Activated T-helper 1 cell treated with anti-CD3 and anti-CD28 coated beads, Interleukin-2, amount 50 U/mL, for 16 hours (primary cell): ENCODE measurements at places on chromosomes 3 and 15.

GRCh38 chr15:44735482-44736180, 697 bp upstream of the TRIM69 start:
- no peak for DNase-seq

- DNase-seq = no peak
Observed at GRCh38 chr3:17579289-17580031, 163.0 kb downstream of the TBC1D5 start.

GRCh38 chr3:87045473-87045872, 54.5 kb upstream of the VGLL3 start:
- no peak for DNase-seq

- no peak for DNase-seq
Observed at GRCh38 chr15:85749261-85750151, 45.2 kb downstream of the KLHL25 start.

- DNase-seq = no peak
Observed at GRCh38 chr3:114441386-114441785, 147.6 kb downstream of the TIGIT start.

GRCh38 chr15:55613727-55614126, 25.6 kb upstream of the PYGO1 start:
- DNase-seq = no peak

DNA sequence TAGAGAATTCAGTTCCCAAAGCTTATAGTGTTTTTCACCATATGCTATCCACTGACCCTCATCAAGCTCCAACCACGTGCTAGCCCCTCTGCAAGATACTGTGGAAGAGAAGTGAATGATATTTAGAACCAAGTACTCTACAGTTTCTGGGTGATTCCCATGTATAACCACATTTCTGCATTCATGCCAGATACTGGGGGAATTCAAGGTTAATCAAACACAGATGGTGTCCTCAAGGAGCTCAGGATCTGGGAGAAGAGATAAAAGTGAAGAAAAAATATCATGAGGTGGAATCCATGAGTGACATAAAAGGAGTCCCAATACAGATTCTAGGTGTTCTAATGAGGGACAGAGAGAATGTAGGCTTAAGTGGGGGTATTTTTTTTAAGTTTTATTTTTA, 195.8 kb downstream of the FHIT start:
- no peak for DNase-seq

DNA sequence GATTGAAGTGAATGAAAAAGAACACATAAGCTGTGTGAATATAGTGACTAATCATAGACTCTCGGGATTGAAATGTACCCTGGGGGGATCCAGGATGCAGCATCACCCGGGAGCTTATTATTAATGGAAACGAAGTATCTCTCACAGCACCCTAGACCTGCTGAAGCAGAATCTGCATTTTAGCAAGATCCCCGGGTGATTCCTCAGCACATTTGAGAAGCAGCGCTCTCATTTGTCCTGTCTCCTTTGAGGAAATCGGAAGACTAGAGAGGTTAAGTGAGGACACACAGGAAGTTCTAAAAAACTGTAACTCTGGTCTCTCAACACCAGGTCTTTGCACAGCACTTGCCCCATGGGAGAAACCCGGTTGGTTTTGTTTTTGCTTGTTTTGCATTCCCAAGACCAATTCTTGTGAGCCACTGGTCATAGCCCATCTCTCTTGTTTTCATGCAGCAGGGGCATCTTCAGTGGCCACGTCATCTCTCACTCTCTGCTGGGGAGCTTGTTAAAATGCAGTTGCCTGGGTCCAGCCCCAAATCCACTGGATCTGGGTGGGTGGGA, 30.2 kb downstream of the ZNF710 start:
- no peak for DNase-seq

GRCh38 chr3:42012383-42012934, 50.6 kb upstream of the ULK4 start:
- DNase-seq = no peak

DNA sequence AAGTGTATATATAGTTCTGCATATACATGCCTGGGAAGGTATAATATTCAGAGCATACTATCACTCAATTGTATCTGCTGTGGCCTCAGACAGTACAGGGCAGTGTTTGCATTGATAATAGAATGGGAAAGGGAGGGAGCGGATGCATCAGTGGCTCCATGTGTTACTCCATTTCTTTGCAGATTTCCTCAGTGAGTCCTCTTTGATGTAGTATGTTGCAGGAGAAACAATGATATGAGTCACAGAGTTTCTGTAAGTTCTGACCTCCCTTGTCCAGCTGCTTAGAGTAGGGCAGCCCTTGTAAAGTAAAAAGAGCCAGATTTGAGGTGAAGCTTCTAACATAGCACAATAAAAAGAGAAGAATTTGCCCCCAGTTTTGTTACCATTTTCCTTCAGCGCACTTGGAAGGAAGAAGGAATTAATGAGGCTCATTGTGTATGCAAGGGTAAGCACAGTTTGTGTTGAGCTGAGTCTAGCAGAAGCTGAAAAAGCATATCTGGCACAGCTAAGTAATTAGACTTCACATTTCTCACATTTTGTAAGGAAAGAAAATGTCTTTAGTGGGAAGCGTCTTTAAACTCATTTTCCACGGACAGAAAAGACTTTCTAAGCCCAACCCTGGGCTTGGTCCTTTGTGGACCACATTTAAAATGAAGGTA, 555.8 kb upstream of the IL12A start:
- no peak for DNase-seq

GRCh38 chr3:146189519-146190173, 28.7 kb upstream of the PLOD2 start:
- no peak for DNase-seq

DNA sequence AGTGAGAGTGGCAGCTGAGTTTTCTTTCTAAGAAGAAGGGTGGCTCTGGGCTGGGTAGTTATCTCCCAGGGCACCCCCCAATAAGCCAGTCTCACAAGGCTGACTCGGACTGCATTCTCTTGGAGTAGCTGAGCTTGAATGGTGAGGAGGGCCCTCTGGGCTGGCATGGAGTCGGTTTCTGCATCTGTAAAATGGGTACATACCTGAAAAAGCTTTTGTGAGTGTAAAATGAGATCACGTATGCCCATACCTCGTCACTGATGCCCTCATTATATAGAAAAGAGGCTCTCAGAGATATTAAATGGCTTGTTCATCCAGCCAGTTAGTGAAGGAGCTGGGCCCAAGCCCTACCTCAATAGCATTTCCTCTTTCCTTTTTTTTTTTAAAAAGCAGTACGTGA, 41.2 kb downstream of the SMAD6 start:
- DNase-seq = no peak

DNA sequence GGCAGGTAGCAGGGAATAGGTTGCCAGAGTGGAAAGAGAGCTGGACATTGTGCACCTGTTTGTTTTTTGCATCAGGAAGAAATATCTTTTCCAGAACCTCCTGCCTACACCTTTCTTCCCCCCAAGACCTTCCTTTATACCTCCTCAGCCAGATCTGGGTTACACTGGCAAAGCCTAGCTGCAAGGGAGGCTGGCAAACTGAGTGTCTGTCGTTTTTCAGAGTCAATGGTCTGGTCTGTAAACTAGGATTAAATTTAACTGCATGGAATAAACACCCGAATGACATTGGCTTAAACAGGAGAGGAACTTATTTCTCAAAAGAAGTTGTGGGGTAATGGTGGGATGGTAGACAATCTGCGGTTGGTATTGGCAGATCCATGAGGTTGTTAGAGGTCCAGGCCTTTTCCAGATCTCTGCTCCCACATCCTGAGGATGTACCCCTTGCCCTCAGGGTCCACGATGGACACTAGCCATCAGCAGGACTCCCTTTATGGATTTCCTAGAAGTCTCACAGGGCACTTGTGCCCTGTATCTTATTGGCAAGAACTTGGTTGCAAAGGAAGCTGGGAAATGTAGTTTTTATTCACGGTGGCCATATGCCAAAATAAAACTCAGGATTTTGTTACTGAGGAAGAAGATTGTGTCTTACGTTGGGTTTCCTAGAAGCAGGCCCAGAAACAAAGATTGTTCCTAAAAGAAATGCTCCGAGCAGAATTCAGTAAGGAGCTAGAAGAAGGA, 3.2 kb upstream of the RARRES1 start:
- DNase-seq = no peak

- no peak for DNase-seq
Observed at GRCh38 chr3:195129072-195129643, 141.8 kb downstream of the XXYLT1 start.

DNA sequence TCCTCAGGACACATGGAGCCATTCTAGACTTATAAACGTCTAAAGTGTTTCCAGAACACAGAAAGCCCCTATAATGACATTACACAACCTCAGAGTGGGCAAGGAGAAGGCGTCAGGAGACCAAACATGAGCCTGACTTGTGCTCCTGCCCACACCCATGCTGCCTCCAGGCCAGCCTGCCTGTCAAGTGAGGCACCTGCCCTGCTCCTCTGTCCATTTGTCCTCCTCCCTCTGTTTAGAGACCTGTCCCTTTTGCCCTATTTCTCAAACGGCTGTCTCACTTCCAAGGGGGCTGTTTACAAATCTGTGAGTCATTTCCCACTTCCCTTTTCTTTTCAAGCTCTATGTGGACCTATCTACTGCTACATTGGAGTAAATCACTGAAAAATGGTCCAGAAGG, 21.0 kb downstream of the ZDHHC3 start:
- DNase-seq = no peak

GRCh38 chr3:143267989-143268388, 148.4 kb downstream of the CHST2 start:
- DNase-seq = no peak

GRCh38 chr15:40471808-40472150, 995 bp downstream of the CHST14 start:
- no peak for DNase-seq

DNA sequence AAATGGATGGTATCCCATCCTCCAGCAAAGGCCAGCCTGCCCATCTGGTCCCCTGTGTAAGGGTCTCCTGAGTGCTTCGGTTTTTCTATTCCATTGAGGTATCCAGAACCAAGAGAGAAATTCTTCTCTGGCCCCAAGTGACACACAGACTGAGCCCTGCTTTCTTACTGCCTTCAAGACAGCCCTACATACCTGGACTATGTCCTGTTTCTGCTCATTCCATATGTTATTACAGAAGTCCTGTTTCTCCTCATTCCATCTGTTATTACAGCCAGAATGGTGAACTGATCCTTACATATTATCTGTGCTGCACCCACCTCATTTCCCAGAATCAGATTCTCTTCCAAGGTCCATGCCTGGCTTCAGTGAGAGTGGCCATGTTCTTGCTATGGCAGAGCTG, 115.2 kb downstream of the DCLK3 start:
- no peak for DNase-seq

DNA sequence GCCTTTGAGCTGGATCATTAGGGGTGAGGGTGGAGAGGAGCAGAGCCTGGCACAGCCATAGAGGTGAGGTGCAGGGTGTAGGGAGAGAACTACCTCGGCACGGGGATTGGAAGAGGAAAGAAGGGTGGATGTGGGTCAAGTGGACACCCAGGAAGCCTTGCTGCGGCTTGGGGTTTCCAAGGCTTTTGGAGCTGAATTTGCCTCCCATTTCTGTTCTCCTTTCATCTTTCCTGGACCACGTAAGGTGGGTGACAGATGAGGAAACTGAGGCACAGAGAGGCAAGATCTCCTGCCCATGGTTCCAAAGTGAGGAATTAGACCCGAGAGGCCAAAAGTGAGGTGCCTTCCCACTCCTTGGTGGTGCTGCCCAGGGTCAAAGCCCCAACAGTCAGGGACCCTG, 35.4 kb upstream of the SFMBT1 start:
- DNase-seq = no peak

- no peak for DNase-seq
Observed at GRCh38 chr15:78841376-78841706, 30.1 kb upstream of the ADAMTS7 start.

DNA sequence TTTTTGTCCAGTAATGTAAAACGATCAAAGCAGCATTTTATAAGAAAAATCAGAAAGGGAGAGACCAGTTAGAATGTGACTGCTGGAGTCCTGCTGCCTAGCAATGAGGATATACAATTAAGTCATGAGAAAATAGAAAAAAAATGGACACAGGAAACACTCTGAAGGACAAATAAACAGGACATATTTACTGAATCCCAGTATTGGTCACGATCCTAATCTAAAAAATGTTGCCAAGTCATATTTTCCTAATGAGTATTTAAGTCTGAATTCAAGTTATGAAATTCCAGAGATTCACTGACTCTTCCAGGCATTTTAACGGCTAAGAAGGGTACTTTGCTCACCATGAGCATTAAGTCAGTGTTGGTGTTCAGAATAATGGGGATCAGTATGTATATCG, 154.3 kb upstream of the CCDC54 start:
- DNase-seq = no peak

DNA sequence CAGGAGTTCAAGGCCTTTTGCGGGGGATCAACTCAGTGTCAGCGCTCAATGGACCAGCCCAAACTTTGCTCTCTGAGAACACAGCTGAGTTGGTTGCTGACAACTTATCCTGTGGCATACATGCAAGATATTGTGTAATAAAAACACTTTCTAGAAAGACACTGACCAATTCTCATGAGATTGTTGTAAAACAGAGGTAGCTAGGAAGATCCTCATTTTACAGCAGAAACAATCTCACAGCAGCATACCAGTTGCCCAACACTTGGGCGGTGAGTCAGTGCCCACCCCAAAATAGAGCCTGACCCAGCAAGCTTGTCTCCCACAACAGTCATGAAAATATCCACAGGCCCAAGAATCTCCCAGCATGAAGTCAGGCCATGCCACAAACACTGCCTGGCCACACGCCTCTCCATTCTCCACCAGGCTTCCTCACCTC, 18.2 kb downstream of the KLHL6 start:
- no peak for DNase-seq

- no peak for DNase-seq
Observed at GRCh38 chr15:63234451-63234870, 42.9 kb upstream of the APH1B start.

GRCh38 chr3:8767667-8768363, 1.6 kb downstream of the OXTR start:
- DNase-seq = no peak

DNA sequence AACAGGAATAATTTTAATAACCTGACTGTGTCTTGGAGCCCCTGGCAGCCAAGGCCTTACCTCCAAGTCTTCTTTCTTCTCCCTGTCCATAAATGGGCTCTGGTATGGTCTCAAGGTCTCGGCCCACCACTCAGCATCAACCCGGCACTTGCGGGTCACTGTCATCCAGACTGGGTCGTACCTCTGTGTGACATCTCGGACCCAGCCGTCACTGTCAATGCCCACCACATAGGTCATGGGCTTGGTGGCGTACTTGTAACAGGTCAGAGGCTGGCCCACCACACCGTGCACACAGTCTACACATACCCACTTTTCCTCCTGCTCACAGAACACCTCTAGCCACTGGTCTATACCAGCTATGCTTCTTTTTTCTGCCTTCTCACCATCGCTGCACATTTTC, 20.4 kb downstream of the XPC start:
- DNase-seq = no peak

GRCh38 chr3:47266709-47267489, 15.7 kb downstream of the KIF9 start:
- no peak for DNase-seq

- DNase-seq = no peak
Observed at GRCh38 chr3:169850618-169851017, 19.1 kb downstream of the LRRC31 start.
